Activated naive CD4-positive, alpha-beta T cell treated with anti-CD3 and anti-CD28 coated beads for 36 hours (primary cell): ENCODE measurements at places on chromosomes 12 and 14.

- H3K4me3 ChIP-seq, result no peak overlapping the region
- no peaks in the 10 kb centered on the region for H3K4me1 ChIP-seq
- DNase-seq, result no peak
- no peak overlapping the region for H3K27ac ChIP-seq
- peaks cover 29% of the 10 kb centered on the region for H3K27me3 ChIP-seq
Observed at GRCh38 chr12:43636725-43637463, 84.9 kb upstream of the ADAMTS20 start.

DNA sequence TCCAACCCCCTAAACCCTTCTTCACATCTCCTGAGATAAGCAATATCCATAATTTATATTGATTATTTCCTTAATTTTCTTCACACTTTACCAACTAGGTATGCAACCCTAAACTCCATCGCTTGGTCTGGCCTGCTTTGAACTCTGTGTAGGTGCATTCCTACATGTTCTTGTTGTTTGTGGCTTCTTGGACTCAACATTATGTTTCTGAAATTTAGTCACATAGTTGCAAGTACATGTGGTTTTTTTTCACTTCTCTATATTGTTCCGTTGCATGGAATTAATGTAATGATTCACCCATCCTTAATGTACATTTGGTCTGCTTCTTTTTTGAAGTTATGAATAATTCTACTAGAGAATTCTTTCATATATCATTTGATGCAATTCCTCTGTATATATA is 1.6 kb upstream of the TAS2R30 start:
- no peaks in the 10 kb centered on the region for H3K27me3 ChIP-seq
- peaks cover 14% of the 10 kb centered on the region for H3K36me3 ChIP-seq
- no peak overlapping the region for H3K4me3 ChIP-seq
- H3K4me1 ChIP-seq, result peaks cover 27% of the 10 kb centered on the region

DNA sequence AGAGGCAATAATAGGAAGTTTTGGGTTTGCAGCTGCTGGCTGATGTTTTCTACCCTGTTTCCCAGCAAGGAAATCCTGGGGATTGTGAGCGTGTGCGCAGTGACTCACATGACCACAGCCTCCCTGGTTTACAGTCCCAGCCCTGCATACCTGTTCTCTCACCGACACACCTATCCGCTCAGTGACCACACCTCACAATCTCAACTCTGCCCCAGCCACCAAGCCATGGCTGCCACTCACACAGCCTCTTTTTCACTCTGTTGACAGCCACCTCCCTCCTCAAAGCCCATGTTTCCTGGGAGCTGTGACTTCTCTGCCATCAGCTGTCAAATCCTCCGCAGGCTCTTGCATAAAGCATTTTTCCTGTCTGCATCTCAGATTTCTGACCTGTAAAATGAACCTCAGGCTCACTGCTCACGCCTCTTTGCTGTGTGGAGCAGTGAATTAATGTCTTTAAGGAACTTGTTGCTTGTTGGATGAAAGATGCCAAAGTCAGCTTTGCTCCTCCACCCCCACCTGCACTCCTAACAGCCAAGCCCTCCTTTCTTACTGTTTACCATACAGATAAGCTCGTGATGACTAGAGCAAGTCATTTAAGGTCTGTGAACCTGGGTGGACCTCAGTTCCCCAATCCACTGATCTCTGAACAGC is 43.5 kb downstream of the B4GALNT3 start:
- peaks cover 4% of the 10 kb centered on the region for H3K4me1 ChIP-seq
- no peaks in the 10 kb centered on the region for H3K36me3 ChIP-seq
- no peak for DNase-seq
- H3K27ac ChIP-seq, result no peak overlapping the region
- H3K4me3 ChIP-seq, result no peak overlapping the region

- no peaks in the 10 kb centered on the region for H3K4me1 ChIP-seq
- no peaks in the 10 kb centered on the region for H3K36me3 ChIP-seq
- DNase-seq, result no peak
- no peaks in the 10 kb centered on the region for H3K27me3 ChIP-seq
Observed at GRCh38 chr14:34732802-34733201, 18.4 kb upstream of the CFL2 start.

- H3K27ac ChIP-seq, result no peak overlapping the region
- DNase-seq, result no peak
- peaks cover 32% of the 10 kb centered on the region for H3K36me3 ChIP-seq
- no peak overlapping the region for H3K4me3 ChIP-seq
Observed at GRCh38 chr14:89249972-89250654, 166.9 kb downstream of the FOXN3 start.
